ENCODE measurements at places on chromosomes 12 and 14. TPM values are rescaled to one million over a fixed set of nuclear protein-coding genes. Genes with fewer than 3 reads are reported as not detected.

DNA sequence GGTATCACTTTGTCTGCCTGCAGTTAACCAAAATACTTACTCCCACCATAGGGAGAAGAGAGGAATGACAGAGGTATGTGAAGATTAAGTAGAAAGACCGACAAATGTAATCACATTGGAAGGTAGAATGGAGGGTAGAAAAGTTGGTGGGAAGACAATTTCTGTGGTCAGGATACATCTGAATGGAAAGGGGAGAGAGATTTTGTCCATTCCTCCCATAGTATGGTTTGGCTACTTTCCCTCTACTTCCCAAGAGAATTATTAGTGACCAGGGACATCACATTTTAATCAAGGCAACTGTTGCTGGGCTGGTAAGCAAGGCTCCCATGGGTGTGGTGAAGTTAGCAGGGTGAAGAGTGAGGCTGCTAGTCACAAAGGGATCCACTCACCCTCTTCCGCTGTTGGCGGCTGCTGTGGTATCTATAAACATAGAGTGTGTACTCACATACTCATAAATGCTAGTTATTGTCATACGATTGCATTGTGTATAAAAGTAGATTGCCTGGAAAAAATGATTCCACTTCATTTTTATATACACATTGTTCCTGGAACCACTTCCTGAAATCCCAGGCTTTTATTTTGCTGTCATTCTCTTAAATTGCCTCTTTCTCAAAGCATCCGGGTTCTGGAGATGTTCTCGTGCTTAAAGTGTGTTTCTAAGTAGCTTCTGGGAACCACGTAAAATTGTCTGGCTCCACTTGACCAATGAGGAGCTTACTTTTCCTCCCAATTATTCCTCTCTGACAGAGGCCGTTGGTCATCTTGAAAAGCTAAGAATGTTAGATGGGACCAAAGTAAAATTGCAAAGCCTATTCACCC is 413.1 kb downstream of the ZFP36L1 start:
- DNase-seq, result no peak

GRCh38 chr12:56931474-56931978 is 2.7 kb downstream of the SDR9C7 start:
- no peak for DNase-seq

DNA sequence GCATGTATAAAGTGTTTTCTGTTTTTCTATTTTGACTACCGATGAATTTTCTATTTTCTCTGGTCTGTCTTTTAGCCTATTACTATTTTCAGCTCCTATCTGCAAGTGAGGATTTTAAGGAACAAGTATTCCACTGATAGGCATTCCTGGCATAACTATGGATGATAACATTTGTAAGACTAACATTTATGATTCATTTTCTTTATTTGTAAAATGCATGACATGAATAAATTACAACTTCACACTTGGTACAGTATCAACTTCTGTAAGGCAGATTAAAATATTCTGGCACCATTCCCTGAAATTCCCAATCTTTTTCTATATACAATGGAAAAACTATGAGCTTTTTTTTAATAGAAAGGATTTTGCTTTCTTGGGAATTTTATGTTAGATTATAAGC is 121.0 kb upstream of the GARIN2 start:
- DNase-seq, result no peak

- DNase-seq, result no peak
Observed at GRCh38 chr12:127479256-127479655, 787.7 kb upstream of the TMEM132C start.

GRCh38 chr14:20512177-20512905 is 7.0 kb downstream of the RNASE10 start:
- no peak for DNase-seq

PAPLN gene
- 13.2 TPM for total RNA-seq

GRCh38 chr14:55582746-55583145 is 2.7 kb downstream of the KTN1 start:
- DNase-seq, result no peak

NOVA1 gene
- 0.69 TPM for total RNA-seq

POTEM gene
- not detected for total RNA-seq

GRCh38 chr12:953776-954175 is 4.3 kb upstream of the RAD52 start:
- peak; percentile 11 for DNase-seq

COCH gene
- total RNA-seq, result 5.8 TPM

GRCh38 chr12:122867691-122868461 is 28.0 kb downstream of the VPS37B start:
- peak; percentile 91 for DNase-seq

- DNase-seq, result peak; percentile 25
Observed at GRCh38 chr12:76266797-76267196, 81.4 kb downstream of the BBS10 start.

TMPRSS12 gene
- 0.39 TPM for total RNA-seq

ESRRB gene
- 0.40 TPM for total RNA-seq

GLIPR1L1 gene
- total RNA-seq, result not detected

GRCh38 chr12:51592034-51592705 is 1.1 kb downstream of the SCN8A start:
- DNase-seq, result no peak

- no peak for DNase-seq
Observed at GRCh38 chr12:39047539-39048262, 142.3 kb upstream of the CPNE8 start.

OLR1 gene
- 0.39 TPM for total RNA-seq

Measured in adrenal gland (tissue), 19 donors.